AG04450 (cell line): ENCODE measurements at places on chromosomes 2 and 18. TPM values are rescaled to one million over a fixed set of nuclear protein-coding genes. Genes with fewer than 3 reads are reported as not detected.

The MAP3K19 gene
- polyA plus RNA-seq, result not detected in 2 replicates

The KCNS3 gene
- 0.32 and 0.46 TPM in 2 replicates for polyA plus RNA-seq

The NAT8 gene
- polyA plus RNA-seq, result not detected in 2 replicates

The THSD7B gene
- not detected in 2 replicates for polyA plus RNA-seq

The POTEJ gene
- not detected in 2 replicates for polyA plus RNA-seq

The RAPGEF4 gene
- 0.63 and 1.3 TPM in 2 replicates for polyA plus RNA-seq
